Placental pericyte (primary cell): ENCODE measurements at places on chromosomes 4 and X. TPM values are rescaled to one million over a fixed set of nuclear protein-coding genes. Genes with fewer than 3 reads are reported as not detected.

BCLAF3 gene
- 3.6 and 5.5 TPM in 2 replicates for total RNA-seq

S100P gene
- not detected in 2 replicates for total RNA-seq

HMGB3 gene
- 7.0 and 18.0 TPM in 2 replicates for total RNA-seq

CAPN6 gene
- total RNA-seq: not detected in 2 replicates

OFD1 gene
- 8.6 and 9.6 TPM in 2 replicates for total RNA-seq
